Stimulated activated CD8-positive, alpha-beta memory T cell treated with anti-CD3 and anti-CD28 coated beads, Interleukin-7, amount 100 ng/mL, for 1 hour (primary cell): ENCODE measurements at places on chromosomes 7 and 10.
A peak's percentile ranks its signal among the peaks of the same experiment; 100 is the strongest.

GRCh38 chr10:34397324-34397723, 417.8 kb downstream of the PARD3 start:
- DNase-seq: no peak

- DNase-seq: no peak
These were observed 114.8 kb upstream of the ARID5B start for GRCh38 chr10:61786728-61787127.

DNA sequence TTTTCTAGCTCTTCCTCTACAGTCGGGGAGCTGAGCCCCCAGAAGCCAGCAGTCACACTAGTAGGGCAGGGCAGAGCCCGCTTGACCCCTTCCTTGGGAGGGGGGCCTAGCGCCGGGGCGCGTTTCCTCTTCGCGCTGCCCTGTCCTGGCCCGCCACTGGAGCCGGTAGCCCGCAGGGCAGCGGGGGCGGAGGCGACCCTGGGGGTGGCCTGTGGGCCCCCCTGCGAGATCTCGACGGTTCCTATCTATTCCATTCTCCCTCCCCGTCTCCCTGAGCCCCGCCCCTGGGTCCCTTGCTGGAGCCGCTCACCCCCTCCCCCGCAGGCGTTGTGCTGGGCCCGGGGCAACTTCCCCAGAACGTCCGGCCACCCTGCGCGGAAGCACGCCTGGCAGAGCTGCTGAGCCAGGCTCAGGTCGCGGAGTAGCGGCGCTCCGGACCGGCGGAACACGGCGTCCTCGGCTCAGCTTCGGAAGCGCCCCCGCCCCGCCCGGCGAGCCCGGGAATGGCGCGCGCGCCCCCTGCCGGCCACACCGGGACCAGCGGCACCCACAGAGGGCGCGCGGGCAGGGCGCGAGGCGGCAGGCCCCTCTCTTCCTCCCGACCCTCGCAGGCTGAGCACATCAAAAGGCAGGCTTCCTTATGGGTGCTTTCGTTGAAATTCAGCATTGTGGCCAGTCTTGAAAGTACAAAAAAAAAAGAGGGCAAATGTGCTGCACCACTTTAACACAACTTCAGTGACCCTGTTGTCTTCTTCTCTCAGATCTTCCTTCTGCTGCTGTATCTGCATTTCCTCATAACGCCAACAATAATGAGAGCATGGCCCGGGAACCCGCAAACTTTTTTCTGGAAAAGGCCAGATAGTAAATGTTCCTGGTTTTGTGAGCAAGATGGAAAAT, 327.6 kb downstream of the TNS3 start:
- no peak for DNase-seq

- no peak for DNase-seq
These were observed 4.5 kb downstream of the SAP25 start for GRCh38 chr7:100568896-100569844.

GRCh38 chr7:12294701-12295100, 83.6 kb downstream of the TMEM106B start:
- DNase-seq: no peak

GRCh38 chr7:100675581-100676350, 2.2 kb downstream of the GNB2 start:
- DNase-seq: peak; percentile 69

DNA sequence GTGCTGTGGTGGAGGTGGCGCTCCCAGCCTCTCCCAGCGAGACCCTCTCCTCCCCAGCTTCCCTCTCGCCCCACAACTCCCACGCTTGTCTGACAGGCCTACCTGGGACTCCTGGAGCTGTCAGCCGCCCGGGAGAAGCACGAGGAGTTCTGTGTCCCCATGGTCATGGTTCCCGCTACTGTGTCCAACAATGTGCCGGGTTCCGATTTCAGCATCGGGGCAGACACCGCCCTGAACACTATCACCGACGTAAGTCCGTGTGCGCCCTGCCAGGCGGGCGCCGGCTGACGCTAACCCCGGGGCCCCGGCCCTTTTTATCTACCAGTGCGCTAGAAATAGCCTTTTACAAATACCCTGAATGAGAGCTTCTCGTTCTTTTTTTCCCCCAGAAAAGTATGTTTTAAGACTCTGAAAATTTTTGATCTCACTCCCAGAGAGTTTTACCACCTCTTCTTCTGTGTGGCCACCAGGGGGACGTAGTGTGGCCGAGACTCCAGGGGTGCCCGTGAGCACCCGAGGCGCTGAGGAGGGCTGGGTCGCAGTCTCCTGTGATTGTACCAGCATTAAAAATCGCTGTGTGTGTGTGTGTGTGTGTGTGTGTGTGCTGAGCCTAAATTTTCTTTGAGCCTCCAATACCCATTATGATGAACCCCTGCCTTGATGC, 52.6 kb downstream of the PFKP start:
- no peak for DNase-seq

- DNase-seq: no peak
These were observed 53.8 kb downstream of the SGCE start for GRCh38 chr7:94602181-94602580.

DNA sequence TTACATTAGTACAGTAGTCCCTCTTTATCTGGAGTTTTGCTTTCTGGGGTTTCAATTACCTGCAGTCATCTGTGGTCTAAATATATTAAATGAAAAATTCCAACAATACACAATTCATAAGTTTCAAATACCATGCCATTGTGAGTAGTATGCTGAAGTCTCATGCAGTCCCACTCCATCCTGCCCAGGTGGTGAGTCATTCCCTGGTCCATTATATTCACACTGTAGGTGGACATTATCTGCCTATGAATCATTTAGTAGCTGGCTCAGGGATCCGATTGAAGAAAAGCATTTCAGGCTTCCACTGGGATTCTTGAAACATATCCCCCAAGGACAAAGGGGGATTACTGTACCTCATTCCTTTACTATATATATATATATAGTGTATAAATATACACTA, 298.2 kb upstream of the GALNT17 start:
- no peak for DNase-seq

DNA sequence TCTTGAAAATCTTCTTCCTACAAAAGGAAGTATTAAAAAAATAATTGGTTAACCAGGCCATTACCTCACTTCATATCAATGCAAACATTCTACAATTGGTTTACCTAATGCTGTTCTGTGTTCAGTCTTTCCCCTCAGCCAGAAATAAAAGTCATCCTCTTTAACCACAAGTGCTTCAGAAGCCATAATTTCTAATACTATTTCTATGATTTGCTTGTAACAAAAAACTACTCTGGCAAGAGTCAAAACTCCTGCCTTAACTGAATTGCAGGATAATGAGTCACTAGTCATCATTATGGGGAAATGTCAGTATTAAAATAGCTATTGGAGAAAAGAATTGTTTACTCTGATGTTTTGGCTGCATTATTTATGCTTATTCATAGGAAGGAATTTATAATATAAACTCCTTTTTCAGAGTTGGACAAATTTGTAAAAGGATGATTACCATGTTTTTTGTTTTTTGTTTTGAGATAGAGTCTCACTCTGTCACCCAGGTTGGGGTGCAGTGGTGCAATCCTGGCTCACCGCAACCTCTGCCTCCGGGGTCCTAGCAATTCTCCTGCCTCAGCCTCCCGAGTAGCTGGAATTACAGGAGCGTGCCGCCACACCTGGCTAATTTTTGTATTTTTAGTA, 55.5 kb upstream of the ODAD2 start:
- DNase-seq: no peak

GRCh38 chr10:35274498-35275060, 61.7 kb upstream of the CCNY start:
- no peak for DNase-seq

DNA sequence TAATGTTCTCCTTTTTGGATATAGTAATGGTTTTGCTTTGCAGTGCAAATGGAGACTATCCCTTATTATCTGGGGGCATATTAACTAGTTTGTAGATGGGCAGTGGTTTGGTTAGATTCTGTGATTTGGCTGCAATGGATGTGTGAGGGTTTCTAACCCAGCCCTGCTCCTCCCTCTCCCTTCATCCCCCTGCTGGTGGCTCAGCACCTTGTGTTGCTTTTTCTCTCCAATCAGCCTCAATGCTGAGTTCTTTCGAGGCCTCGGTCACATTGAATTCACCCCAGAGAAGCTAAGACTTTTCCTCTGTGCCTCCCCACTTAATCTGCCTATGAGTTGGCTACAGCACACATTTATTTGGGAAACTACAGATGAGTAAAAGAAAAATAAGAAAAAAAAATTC, 120.0 kb downstream of the MALRD1 start:
- DNase-seq: no peak

DNA sequence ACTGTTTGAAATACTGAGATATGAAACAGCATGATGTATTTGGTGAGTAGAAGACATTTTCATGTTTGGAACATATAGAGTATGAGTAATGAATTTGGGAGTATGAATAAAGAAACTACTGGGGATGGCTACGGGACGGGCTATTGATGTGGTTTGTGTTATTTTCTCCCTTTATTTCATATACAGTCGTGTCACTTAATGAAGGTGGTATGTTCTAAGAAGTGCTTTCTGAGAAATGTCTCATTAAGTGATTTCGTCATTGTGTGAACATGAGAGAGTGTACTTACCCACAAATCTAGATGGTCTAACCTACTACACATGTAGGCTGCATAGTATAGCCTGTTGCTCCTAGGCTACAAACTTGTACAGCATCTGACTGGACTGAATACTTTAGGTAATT, 106.3 kb downstream of the CCNY start:
- DNase-seq: no peak

DNA sequence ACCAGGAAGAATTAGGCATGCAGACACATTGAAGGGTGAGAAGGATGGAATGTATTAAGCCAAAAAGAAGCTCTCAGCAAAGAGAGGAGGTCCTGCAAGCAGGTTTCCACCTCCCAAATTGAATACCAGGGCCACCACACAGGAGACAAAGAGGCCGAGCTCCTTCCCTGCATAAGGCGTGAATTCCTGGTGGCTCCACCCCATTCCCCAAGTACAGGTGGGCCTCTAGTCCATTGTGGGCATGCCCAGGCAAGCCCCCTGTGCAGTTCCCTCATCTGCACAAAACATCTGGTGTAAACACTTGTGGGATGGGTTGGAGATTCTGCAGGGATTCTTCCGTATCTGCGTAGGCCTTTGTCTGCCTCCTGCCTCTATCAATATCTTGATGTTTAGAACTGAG, 817.5 kb downstream of the NRG3 start:
- no peak for DNase-seq

GRCh38 chr7:120207037-120207436, 65.9 kb upstream of the KCND2 start:
- DNase-seq: no peak

DNA sequence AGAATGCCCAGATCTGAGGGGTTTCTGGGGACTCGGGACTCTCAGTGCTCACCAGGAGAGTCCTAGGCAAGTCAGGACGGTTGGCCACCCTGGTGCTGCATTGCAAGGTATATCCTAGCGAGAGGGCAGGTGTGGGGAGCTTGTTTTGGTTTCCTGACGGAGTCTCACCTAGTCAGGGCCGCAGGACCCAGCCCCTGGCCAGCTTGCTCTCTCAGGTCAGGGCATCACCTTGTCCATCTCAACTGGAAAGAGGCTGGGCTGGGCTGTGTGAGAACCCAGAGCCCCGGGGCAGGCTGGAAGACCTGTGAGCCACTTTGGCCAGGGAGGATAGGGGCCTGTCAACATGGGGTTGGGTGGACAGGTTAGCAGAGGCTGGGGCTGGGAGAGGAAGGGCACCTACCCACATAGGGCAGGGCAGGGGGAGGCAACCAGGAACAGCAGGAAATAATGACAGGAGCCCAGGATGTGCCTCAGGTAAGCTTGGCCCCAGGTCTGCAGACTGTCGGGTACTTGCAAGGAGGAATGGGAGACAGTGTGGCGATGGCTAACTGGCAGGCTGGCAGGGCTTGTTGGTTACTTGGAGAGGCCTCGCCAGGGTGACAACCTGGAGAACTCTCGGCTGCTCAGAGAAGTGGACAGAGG, 31.5 kb downstream of the DNAJB12 start:
- no peak for DNase-seq

GRCh38 chr7:151506901-151507382, 12.8 kb downstream of the RHEB start:
- DNase-seq: no peak

- no peak for DNase-seq
These were observed 877 bp upstream of the NOD1 start for GRCh38 chr7:30479202-30480120.

GRCh38 chr10:129523031-129523722, 56.1 kb downstream of the MGMT start:
- no peak for DNase-seq

DNA sequence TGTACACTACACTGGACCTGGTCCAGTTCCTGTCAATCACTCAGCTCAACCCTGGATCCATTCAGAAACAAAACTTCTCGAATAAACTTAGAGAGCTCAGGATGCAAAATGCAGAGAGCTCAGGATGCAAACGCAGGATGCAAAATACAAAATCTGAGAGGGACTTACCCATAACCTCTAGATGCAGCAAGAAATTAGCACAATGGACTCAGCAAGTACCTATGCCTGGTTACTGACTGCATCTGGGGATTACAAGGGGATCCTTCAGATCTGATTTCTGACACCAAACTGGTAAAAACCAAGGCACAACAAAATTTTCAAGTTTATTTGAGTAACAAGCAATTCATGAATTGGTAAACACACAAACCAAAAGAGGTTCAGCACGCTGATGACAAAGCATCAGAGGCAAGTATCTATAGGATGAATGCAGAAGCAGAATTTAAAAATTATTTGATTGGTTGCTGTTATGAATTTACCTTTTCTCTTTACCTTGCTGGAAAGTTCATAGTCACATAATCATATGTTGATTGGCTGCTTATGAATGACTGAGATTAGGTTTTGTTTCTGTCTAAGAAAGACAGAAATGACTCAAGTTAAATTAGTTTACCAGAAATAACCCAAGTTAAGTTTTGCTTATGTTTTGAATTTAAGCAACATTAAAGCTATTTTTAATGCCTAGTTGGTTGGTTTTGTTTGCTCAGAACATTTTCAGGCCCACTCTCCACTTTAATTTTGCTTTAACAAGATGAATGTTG, 11.4 kb downstream of the GIMAP6 start:
- DNase-seq: no peak

- DNase-seq: no peak
These were observed 65.3 kb upstream of the SLF2 start for GRCh38 chr10:100847440-100847839.

GRCh38 chr10:71346731-71347130, 27.7 kb downstream of the SLC29A3 start:
- no peak for DNase-seq

- no peak for DNase-seq
These were observed 23.7 kb upstream of the TIAL1 start for GRCh38 chr10:119620241-119621077.

- DNase-seq: no peak
These were observed 36.6 kb downstream of the NKX6-2 start for GRCh38 chr10:132749371-132749795.

DNA sequence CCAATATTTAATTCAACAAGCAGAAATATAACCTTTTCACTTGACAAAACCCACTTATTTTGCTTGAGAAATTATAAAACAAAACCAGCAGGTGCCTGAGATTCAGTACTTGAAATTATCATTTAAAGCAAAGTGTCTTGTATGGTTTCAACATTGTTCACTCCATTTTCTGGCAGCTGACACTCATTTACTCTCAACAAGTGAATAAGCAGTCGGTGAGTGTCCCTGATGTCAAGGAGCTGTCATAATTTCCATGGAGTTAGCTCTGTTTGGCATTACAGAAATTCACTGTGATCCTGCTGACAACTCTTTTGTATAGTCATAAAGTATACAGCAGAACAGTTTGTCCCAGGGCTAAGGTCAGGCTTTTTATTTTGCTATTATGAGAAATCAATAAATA, 490.0 kb downstream of the CNTNAP2 start:
- no peak for DNase-seq

GRCh38 chr7:20299145-20299544, 31.6 kb upstream of the ITGB8 start:
- no peak for DNase-seq
